Left renal cortex interstitium (tissue), 4 donors: ENCODE measurements at places on chromosomes 1 and 21.

GRCh38 chr1:39405358-39405757, 86.1 kb upstream of the BMP8A start:
- no peak for DNase-seq

DNA sequence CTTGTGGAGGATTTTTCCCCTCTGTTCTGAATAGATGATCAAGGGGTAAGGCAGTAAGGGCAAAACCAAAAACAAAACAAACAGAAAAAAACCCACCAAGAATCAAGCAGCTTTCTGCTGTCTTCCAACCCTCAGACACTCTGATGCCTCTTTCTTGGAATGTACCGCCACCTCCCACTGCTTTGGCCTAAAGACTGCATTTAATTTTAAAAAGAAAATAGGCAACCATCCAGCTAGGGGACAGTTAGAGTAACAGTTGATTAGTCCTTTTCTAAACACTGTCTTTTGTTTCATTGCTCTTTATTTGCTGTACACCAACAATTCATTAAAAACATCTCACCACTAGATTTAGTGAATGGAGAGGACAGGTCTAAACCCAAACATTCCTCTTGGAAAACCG, 21.5 kb downstream of the WLS start:
- DNase-seq = no peak

- no peak for DNase-seq
These were observed 1.2 kb downstream of the OLIG2 start for GRCh38 chr21:33026878-33027400.

- DNase-seq = peak; percentile 15
These were observed 38.7 kb upstream of the NEK7 start for GRCh38 chr1:198118134-198118533.

- no peak for DNase-seq
These were observed 25.2 kb downstream of the VN1R5 start for GRCh38 chr1:247281001-247281574.

DNA sequence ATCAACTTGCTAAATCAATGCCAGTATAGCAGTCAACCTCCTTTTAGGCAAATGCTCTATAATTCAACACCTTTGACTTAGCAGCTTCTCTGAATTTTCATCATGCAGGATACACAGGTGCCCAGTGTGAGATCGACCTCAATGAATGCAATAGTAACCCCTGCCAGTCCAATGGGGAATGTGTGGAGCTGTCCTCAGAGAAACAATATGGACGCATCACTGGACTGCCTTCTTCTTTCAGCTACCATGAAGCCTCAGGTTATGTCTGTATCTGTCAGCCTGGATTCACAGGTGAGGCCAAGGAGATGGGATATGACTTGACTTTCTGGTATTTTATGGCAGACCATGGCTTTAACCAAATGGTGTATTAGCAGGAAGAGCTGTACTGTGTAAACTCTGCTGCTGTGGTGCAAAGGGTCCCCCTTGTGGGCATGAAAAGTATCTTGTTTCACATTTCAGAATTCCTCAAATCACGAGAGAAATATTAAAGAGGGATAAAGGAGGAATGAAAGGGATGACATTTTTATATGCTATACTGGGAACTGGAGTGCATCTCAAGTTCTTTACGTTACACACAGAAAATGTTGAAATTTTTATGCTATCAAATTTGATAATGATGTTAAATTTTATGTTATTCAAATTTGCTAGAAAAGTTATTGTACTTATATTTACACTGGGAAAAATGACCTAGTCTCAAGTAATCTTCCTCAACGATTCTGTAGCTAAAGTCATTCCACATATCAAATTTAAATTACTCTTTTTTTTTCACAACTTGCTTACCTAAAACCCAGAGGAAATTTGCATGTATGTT, 88.9 kb downstream of the CRB1 start:
- no peak for DNase-seq

DNA sequence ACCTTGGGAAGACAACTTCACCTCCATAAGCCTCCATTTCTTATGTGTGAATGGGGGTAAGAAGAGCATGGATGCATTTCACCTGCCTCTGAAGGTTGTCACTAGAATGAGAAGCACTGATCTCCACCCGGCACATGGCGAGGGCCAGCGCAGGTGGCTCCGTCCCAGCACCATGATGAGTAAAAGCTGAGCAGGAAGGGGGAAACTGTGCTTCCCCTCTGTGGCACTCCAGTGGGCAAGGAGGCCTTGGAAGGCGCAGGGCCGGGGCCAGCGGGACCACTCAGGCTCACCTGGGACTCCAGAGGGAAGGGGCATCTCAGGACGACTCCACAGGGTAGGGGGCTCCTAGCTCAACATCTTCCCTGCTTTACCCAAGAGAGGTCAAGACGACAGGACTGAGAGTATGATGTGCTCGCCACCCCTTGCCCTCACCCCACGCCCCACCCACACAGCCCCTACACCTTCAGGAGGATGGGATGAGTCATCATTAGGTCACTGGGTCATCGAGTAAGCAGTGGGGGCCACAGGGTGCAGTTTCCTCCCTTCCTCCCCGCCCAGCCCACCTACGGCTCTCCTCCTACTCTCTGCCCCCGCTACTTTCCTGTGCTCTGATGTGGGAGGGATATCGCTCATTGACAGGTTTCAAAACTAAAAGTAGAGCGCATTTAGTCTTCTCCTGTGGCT, 112.1 kb downstream of the HIVEP3 start:
- DNase-seq = no peak

DNA sequence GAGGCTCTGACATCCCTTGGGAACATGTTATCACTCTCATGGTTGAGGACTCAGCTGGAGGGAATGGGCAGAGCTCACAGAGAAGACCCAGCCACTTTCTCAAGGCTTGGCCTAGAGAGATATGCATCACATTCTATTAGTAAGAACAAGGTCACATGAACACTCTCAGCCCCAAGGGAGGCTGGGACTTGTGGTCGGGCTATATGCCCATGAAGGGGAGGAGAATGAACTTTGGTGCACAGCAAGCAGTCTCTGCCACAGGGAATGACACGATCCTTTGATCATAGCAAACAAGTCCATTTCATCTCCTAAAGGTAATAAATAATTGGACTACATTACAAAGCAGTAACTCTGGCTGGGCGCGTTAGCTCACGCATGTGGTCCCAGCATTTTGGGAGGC, 105.7 kb downstream of the SYF2 start:
- DNase-seq = no peak

GRCh38 chr21:35855484-35855883, 204.8 kb downstream of the SETD4 start:
- DNase-seq = no peak

GRCh38 chr1:246875041-246876026, 56.4 kb downstream of the AHCTF1 start:
- DNase-seq = no peak

DNA sequence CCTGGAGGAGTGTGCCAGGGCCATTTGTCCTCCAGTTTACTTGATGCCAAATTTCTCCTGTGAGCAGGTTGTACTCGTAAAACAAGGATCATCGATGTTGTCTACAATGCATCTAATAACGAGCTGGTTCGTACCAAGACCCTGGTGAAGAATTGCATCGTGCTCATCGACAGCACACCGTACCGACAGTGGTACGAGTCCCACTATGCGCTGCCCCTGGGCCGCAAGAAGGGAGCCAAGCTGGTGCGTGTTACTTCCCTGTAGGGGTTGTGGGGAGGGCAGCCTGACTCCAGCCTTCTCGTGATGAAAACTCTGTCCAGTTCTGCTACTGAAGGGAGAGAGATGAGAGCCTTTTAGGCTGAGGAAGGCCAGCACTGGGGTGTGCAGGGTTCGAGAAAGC, 2.2 kb downstream of the RPS8 start:
- no peak for DNase-seq

- no peak for DNase-seq
These were observed 1157.3 kb downstream of the PLA2G4A start for GRCh38 chr1:187985897-187986654.

DNA sequence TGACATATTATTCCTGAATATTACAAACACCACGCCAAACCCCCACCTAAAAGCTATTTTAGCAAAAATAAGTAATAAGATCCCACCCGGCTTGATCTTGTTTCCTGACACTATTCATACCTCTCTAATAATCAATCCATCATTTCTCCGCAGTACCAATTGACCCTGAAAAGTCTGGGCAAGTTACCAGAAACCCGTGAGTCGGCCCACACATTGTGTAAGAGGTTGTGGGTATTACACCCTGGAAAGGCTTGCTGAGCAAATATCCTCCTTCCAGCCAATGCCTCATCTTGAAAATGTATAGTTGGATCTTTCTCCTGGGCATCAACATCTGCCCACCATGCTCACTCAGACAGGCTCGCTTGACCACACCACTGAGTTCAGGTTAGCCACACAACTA, 451.0 kb downstream of the TTLL7 start:
- no peak for DNase-seq

DNA sequence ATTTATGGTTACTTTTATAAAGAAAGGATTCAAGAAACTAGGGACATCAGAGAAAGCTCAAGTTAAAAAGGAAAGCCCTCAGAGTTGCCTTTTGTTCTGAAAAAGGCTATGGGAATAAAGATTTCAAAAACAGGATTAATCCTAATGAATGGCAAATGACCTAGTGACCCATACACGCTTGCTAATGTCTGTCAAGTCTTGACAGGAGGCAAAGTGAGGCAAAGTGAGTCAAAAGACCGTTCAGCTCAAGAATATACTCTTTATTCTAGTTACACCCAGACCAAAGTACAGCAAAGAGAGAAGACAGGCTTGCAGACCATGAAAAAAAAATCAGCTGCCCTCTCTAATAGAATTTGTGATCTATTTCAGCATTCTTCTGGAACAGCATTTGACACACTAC, 3.5 kb downstream of the ZNF436 start:
- DNase-seq = no peak

DNA sequence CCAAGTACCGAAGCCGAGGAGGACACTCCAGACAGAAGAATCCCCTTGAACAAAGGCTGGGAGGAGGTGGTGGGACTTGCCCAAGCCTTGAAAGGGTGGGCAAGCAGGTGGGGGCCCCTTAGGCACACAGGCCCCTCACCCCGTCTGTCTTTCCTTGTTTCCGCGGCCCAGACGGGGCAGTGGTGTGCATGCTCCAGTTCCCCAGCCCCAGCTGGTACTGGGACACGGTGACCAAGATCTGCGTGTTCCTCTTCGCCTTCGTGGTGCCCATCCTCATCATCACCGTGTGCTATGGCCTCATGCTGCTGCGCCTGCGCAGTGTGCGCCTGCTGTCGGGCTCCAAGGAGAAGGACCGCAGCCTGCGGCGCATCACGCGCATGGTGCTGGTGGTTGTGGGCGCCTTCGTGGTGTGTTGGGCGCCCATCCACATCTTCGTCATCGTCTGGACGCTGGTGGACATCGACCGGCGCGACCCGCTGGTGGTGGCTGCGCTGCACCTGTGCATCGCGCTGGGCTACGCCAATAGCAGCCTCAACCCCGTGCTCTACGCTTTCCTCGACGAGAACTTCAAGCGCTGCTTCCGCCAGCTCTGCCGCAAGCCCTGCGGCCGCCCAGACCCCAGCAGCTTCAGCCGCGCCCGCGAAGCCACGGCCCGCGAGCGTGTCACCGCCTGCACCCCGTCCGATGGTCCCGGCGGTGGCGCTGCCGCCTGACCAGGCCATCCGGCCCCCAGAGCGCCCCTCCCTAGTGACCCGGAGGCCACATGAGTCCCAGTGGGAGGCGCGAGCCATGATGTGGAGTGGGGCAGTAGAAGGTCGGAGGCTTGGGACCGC, 50.8 kb downstream of the OPRD1 start:
- no peak for DNase-seq

GRCh38 chr1:48572646-48573258, 100.7 kb upstream of the SPATA6 start:
- DNase-seq = peak; percentile 59
